ENCODE measurements at places on chromosomes 16 and 17. TPM values are rescaled to one million over a fixed set of nuclear protein-coding genes. Genes with fewer than 3 reads are reported as not detected.

Gene TRPV3
- 0.10 TPM for total RNA-seq

Gene NPIPA8
- total RNA-seq, result not detected

Gene ATP1B2
- total RNA-seq, result not detected

Gene CCL1
- total RNA-seq, result not detected

Gene OR3A2
- total RNA-seq, result not detected

Data from RPMI7951 (cell line).